ENCODE measurements at places on chromosomes 5 and 9.
A peak's percentile ranks its signal among the peaks of the same experiment; 100 is the strongest.

GRCh38 chr5:96687812-96688453 lies 25.8 kb downstream of the CAST start:
- DNase-seq, result peak; percentile 60

DNA sequence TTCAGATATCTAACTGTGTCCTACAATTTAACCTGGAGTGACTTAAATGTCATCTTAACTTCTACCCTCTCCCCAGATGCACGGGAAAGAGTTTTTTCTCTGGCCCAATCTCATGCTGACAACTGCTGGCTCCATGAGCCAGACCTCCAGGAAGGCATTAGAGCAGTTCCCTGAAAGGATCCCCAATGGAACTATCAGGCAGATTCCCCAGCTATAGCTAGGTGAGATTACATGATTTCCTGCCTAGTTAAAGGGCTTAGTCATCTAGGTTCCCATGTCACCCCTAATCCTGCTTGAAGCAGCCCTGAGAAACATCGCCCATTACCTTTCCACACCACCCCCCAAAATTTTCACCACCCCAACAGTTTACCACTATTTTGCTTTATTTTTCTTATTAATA lies 373.5 kb upstream of the TRPC7 start:
- no peak for DNase-seq

- no peak for DNase-seq
Measured at GRCh38 chr9:37880916-37881479, 22.9 kb downstream of the SLC25A51 start.

GRCh38 chr5:81214848-81215247 lies 18.3 kb upstream of the CKMT2 start:
- no peak for DNase-seq

GRCh38 chr5:15968993-15969392 lies 210.6 kb downstream of the MARCHF11 start:
- DNase-seq, result peak; percentile 60

DNA sequence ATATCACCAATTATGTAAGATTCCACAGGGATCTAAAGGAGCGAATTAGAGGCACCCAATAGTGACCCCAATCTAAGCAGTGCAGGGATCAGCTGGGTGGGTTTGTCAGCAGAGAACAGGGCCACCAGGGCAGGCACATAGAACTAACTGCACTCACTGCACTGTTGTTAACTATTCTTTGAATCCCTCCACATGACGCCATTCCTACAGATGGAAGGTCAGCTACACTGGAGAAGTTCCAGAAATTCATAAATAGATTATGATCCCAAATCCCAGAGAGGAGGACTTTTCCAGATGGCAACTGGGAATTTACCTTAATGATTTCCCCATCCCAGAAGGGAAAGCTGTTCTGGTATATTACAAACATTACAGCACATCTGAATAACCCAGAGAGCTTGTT lies 84.2 kb downstream of the THBS4 start:
- DNase-seq, result no peak

DNA sequence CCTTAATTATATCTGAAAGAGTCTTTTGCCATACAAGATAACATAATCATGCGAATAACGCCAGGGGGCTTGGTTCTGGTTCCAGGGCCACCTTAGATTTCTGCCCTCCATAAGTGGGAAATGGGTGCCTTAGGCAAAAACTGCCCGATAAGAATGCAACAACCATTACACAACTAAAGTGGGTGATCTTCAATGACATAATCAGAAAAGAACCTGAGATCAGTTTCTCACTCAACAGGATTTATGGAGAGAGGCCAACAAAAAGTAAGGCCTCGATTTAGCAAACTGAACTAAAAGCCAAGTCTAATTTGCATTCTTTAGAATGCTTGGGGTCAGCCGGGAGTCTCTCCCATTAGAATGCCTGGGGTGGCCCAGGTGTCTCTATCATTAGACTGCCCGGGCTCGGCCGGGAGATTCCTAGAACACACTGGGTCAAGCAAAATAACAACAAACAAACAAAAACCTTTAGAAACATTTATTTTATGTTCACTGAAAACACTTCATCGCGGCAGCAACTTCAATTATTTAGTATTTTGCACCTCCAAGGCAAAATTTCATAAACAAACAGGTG lies 194.8 kb downstream of the AUH start:
- DNase-seq, result peak; percentile 63

DNA sequence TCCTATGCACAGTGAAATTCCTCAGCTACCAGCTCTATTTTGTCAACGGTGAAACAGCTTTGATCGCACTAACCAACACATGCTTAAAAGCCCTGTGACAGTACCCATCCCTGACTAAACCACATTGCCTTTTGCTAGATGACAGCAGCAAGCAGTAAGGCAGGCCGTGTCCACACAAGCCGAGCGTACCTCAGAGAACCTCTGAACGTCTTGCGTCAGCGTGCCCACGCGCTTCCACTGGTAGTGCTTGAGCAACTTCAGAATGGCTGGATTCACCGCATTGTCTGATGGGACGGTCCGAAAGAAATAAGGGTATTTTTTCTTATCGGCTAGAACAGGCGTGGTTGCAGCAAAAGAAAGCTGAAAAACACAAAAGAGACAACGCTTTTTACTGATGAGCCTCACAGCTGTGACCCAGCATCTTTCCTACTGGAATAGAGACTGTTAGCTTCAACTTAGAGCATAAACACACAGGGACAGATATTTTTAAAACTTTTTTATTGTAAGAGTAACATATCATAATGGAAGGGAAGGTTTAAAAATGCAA lies 167.0 kb downstream of the GABBR2 start:
- DNase-seq, result no peak

- no peak for DNase-seq
Measured at GRCh38 chr9:135301271-135302263, 178.0 kb upstream of the PPP1R26 start.
